ENCODE measurements at places on chromosomes 2 and 18.
A peak's percentile ranks its signal among the peaks of the same experiment; 100 is the strongest.

GRCh38 chr2:134839649-134840048, 1.2 kb downstream of the ACMSD start:
- no peak for DNase-seq

DNA sequence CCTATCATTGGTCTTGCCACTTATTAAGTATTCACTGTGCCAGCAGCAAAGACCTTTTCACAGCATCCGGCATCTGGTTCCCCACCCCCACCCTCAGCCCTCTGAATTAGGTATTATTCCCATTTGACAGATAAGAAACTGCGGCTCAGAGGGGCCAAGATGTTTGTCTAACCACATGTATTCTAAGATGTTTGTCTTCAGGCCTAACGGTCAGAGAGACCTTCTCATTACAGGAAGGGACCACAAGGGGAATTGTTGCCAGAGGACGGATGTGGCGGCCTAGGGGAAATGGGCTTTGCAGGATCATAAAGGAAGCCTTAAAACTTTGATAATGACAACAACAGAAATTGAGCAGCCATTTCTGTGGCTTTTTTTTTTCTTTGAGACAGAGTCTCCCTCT, 16.6 kb downstream of the NPPC start:
- no peak for DNase-seq

DNA sequence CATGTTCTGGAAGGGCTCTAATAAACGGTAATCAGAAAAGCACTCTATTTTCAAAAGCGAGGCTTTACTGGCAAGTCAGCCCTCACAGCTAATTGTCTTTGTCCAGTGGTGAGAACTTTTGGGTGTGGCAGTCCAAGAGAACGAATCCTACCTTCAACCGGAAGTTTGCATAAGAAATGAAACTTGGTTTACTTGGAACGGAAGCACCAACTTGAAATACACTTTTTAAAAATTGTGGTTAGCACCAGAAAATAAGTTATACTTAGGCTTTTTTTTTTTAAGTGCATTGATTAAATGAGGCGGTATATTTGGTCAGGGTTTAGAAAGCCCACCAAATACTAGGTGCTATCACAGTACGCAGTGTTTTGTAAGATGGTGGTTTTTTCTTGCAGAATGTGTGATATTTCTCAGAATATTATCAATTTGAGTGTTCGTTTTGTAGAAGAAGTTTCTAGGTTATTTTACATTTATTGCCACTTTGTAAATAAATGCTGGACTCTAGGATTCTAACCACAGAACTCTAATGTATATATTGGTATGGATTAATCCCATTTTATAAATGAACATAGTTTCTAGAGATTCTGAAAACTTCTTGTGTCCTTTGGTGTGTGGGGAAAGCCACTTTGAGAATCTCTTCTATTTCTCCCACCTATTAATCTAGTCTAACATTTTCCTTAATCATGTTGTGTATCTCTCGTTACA, 1.2 kb downstream of the MYL12A start:
- no peak for DNase-seq

- no peak for DNase-seq
Measured at GRCh38 chr2:176814274-176814673, 398.3 kb upstream of the HNRNPA3 start.

- no peak for DNase-seq
Measured at GRCh38 chr2:54871457-54872107, 148.1 kb downstream of the EML6 start.

DNA sequence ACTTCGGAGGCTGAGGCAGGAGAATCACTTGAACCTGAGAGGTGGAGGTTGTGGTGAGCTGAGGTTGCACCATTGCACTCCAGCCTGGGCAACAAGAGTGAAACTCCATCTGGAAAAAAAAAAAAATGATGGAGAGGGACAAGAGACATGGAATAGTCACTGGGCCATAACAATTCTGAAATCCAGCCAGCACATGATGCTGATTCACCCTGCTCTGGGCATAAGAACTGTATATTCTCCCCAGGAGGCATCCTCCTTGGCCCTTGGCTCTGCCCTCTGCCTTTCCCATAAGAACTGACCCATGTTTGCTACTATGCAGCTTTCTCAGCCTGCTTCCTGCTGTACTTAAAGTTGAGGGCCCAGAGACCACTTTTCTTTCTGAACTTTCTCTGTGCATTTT, 297.7 kb downstream of the GBX2 start:
- DNase-seq: no peak

DNA sequence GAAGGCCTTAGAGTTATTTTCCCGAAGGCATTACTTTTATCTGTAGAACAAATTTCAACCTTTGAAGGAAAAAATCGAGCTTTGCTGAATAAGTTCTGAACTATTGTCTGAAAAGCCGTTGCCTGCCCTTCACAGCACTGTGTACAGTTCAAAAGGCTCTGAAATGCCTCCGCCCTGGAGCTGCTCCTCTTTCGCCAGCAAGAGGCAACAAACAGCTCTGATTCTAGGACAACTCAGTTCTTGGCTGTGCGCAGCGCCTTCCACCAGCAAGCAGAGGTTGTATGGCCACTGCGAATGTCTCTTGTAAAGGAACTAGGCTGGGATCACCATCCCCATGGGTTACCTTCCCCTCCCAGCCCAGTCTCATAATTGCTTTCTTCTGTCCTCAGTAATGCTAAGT, 308.5 kb downstream of the GBX2 start:
- DNase-seq: no peak

GRCh38 chr2:9264301-9264700, 57.7 kb downstream of the ASAP2 start:
- DNase-seq: no peak

GRCh38 chr2:136362676-136363390, 244.9 kb upstream of the CXCR4 start:
- no peak for DNase-seq

DNA sequence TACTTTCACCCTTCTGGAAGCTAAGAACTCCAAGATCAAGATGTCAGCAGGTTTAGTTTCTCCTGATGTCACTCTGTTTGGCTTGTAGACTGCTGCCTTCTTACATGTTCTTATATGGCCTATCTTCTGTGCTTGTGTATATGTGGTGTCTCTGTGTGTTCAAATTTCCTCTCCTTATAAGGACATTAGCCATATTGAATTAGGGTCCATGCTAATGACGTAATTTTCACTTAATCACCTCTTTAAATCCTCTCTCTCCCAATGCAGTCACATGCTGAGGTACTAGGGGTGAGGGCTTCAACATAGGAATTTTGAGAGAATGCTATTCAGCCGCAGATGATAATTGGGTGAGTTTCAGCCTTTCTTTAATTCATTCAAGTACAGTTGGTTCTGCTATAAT, 458.3 kb upstream of the SYT4 start:
- no peak for DNase-seq

DNA sequence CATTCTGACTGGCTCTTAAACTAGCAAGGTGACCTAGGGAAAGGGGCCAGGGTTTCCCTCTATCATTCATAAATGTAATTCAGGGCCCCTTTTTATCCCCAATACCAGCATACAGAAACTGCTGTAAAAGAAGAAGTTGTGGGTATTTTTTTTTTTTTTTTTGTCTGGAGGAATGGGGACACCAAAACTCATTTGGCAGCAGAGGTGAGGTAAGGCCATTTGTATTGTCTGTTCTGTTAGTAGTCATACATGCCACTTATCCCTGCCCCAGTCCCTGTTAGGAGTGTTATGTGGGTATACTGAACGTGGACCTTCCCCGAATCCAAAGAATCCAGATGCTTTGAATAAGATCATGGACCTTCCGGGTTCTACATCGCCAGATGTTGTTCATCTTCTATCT, 1.7 kb downstream of the SEPTIN2 start:
- no peak for DNase-seq

- DNase-seq: no peak
Measured at GRCh38 chr2:152466980-152467676, 132.2 kb downstream of the FMNL2 start.

DNA sequence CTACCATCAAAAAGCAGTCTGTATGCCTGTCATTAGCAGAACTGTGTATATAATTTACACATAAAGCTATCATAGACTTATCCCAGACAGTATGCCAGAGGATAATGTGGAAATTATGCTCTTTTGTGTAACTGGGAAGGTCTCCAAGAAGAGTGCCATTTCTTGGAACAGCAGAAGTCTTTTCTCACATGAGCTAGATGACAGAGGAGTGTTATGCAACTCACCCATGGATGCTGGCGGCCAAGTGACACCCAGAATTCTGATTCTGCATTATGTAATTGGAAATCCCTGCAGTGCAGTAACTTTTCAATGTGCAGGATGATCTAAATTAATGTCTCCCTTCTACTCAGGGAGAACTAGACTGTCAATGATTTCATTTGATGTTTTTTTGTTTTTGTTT, 160.0 kb downstream of the UBE2E3 start:
- DNase-seq: no peak

GRCh38 chr2:103176294-103176915, 414.6 kb downstream of the TMEM182 start:
- no peak for DNase-seq

- no peak for DNase-seq
Measured at GRCh38 chr2:208820014-208820688, 413.6 kb downstream of the PTH2R start.

- no peak for DNase-seq
Measured at GRCh38 chr2:108293850-108294249, 5.2 kb downstream of the SULT1C2 start.

GRCh38 chr18:70046207-70046606, 98.5 kb upstream of the CD226 start:
- DNase-seq: no peak

- DNase-seq: no peak
Measured at GRCh38 chr2:27902098-27902497, 11.6 kb downstream of the BABAM2 start.

DNA sequence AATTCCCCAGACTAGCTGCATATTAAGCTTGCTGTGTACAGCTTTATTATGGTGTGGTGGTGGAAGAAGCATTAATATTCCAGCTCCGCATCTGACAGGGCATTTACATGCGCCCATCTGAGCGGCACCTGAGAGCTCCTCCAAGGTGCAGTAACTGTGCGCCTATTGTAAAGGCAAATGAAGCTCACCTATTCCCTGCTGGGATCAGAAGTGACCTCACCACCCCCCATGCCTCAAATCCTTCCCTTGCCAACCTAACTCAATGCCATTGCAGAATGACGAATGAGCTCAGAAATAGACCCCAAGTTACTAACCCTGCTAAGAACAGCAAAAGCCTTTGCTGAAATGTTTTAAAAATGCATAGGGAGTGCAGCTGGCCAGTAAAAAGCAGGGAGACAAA, 14.3 kb downstream of the BCL11A start:
- DNase-seq: no peak

- peak; percentile 30 for DNase-seq
Measured at GRCh38 chr18:52694804-52695203, 354.8 kb downstream of the DCC start.

- no peak for DNase-seq
Measured at GRCh38 chr2:158726911-158727592, 68.1 kb upstream of the DAPL1 start.

- no peak for DNase-seq
Measured at GRCh38 chr18:24975496-24976372, 376.2 kb downstream of the ZNF521 start.

All from glutamatergic neuron (in vitro differentiated cells).